NCI-H460 (cell line): ENCODE measurements at places on chromosomes 7 and 10.

- no peak for DNase-seq
These were observed 12.6 kb downstream of the CYP3A5 start for GRCh38 chr7:99667179-99667578.

GRCh38 chr10:83701799-83702198 lies 437.5 kb upstream of the GHITM start:
- DNase-seq = no peak

- no peak for DNase-seq
These were observed 82.6 kb downstream of the ANLN start for GRCh38 chr7:36472141-36472729.

DNA sequence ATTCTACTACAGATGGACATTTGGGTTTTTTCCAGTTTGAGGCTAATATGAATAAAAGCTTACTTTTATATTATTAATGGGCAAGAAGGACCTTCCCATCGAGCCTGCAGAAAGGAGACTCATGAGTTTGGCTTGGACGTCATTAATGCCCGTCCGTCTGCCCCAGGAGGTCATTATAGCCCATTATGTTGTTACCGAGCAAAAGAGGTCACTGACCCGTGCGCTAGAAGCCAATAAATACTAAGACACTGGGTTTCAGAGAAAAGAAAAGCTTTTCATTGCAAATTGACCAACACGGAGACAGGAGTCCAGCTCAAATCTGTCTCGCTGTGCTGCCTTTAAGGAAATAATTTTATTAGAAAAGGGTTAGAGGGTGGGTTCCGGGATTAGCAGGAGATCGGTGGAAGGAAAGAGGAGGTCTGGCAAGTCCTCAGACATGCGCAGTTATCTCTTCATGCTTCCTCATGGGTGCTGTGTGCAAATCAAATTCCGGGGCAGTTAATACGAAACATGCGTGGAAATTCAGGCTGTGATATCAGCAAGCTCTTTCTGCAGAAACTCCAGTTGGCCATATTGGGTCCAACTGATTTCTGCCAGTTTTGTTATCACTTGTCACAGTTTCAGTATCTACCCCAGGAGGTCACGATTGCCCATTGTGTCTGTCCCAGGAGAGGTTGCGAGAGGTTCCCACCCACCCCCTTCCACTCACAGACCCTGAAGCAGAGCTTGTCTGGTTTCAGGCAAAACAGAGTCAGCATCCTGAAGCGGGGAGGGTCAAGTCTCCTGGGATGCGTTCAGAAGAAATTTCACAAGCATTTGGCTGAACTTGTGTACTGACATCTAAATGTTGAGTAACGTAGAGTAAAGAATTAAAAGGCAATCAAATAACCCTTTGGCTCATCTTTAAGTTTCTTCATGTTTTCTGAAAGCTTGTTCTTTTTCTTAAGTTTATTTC lies 1.1 kb upstream of the GALNTL5 start:
- DNase-seq = no peak

- no peak for DNase-seq
These were observed 9.8 kb upstream of the PAX2 start for GRCh38 chr10:100735337-100736143.

- DNase-seq = no peak
These were observed 212.6 kb downstream of the TYW1 start for GRCh38 chr7:67209256-67209655.

- DNase-seq = no peak
These were observed 6.2 kb upstream of the BAG3 start for GRCh38 chr10:119644994-119645393.

DNA sequence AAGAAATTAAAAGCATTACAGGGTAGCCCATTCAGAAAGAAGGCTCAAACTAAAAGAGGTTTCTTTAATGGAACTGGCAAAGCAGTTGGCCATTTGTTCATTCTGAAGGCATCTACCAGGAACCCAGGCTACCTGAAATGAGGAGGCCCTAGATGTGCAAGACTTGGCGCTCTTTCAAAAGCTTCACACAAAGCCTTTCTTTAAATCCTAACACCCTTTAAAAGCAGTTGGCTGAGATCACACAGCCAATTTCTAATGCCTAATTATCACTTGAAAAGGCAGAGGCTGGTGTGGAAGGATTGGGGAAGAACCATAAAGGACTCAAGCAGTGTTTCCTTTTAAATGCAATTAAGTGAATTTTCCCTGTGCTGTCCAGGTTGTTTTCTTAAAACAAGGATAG lies 23.2 kb downstream of the PPP1R17 start:
- DNase-seq = no peak

DNA sequence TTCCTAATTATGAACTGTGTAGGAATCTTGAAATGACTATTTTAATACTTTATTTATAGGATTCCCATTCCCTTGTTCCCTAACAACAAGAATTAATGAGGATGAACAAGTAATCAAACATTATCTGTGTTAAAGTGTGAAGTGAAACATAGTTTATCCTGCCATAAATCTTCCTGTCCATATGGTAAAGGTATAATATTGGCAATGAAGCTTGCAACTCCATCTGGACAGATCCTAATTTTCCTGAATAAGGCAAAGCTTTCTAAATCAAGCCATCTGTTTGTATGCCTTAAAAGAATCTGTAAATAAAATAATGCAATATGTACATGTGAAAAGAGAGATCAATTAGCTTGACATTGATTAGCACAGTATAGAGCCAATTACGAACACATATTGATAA lies 529.0 kb downstream of the ANKRD7 start:
- DNase-seq = no peak

DNA sequence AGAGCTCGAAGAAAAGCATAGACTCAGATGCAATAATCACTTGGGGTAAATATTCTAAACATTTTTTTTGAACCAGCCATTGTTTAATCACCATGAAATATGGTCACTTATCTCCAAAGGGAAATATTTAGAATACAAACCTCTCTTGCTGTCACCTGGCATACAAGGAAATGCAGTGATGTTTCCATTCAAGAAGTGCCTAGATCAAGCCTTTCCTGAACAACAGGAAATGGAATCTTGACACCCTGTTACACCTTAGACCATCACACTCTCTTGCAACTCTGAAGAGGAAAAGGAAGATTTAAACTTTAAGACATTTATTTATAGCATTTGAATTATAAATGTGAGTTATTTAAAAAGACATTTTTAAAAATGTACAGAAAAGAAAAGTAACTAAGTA lies 263.0 kb upstream of the BMPER start:
- DNase-seq = no peak

- DNase-seq = no peak
These were observed 151.7 kb upstream of the TAC1 start for GRCh38 chr7:97580205-97580604.

GRCh38 chr10:86929468-86930380 lies 27.7 kb downstream of the MMRN2 start:
- DNase-seq = no peak

- no peak for DNase-seq
These were observed 2.4 kb downstream of the KLLN start for GRCh38 chr10:87860816-87861403.

DNA sequence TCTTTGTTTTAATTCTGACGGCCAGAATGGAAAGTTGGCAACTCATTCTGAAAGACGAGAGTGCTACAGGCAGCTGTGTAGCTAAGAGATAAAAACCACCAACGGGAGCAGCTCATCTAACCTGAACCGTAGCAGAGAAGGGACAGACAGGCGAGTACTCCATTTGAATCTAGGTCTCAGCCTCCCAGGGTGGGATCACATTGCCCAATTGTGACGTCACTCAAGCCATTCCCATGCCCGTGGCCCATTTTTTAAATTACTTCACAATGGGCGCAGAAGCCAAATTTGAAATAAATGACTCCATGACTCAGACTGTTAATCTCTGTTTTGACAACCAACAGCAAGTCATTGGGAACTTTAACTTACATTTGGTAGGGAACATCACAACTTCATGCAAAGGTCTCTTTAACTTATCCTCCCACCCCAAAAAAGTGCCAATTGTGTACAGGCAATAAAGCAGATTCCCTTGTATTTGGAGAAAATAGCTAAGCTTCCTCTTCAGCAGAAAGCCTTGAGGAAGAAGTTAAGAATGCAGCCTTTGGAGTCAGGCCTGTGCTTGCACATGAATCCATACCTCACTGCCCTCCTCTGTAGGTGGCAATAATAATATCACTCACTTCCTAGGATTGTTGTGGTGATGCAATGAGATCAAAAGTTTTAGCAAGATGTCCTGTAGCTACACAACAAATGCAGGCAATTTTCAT lies 93.2 kb upstream of the KIF5B start:
- DNase-seq = peak; percentile 33

- DNase-seq = no peak
These were observed 201.9 kb upstream of the PTER start for GRCh38 chr10:16234916-16235315.

DNA sequence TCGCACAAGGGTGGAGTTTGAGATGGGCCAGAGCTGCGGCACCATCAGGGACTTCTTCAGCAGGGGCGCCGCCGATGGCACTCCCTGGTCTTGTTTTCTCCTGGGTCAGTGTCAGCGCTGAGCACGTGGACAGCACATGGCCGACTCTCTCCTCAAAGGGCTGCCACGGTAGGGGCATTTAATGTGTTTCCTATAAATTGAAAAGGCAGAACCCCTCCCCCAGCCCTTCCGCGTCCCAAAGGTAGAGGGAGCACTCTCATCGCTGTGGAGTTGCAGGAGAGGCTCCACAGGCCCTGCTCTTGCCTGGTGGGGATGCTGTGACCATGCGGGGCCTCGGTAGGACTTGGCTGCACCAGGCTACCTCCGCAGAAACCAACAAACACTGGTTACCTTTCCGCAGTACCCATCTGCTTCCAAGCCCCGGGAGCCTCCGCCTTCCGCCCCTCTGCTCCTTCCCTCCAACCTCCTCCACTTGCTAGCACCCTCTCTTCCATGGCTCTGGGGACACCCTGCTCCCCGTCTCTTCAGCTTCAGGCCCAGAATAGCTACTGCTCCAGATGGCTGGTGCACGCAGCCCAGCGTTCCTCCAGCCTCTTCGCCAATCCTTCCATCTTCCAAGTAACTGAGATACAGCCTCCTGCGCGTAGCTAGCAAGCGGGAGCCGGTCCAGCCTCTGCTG lies 166.3 kb upstream of the ADCY1 start:
- DNase-seq = no peak
